Neural crest cell (in vitro differentiated cells): ENCODE measurements at places on chromosomes 3 and 15. TPM values are rescaled to one million over a fixed set of nuclear protein-coding genes. Genes with fewer than 3 reads are reported as not detected.

GRCh38 chr3:119643528-119643927 is 16.9 kb downstream of the POPDC2 start:
- no peaks in the 10 kb centered on the region for H3K27me3 ChIP-seq
- no peaks in the 10 kb centered on the region for H3K4me1 ChIP-seq
- H3K36me3 ChIP-seq, result peaks cover 9% of the 10 kb centered on the region
- H3K4me3 ChIP-seq, result no peak overlapping the region
- no peak for DNase-seq

GRCh38 chr15:49815950-49816349 is 195.1 kb downstream of the DTWD1 start:
- DNase-seq, result no peak
- H3K4me3 ChIP-seq, result no peak overlapping the region
- H3K27ac ChIP-seq, result peak overlapping the region; percentile 14
- H3K36me3 ChIP-seq, result no peaks in the 10 kb centered on the region
- H3K4me1 ChIP-seq, result no peaks in the 10 kb centered on the region

DNA sequence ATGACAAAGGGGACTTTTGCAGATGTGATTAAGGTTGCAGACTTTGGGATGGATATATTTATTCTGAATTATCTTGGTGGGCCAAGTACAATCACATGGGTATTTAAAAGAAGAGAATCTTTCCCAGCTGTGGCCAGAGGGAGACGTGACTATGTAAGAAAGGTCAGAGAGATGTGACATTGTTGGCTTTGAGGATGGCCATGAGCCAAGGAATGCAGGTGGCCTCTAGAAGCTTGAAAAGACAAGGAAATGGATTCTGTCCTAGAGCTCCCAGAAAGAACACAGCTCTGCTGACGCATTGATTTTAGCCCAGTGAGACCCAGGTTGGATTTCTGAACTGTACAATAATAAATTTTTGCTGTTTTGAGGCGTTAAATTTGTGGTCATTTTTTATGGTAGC is 616.0 kb upstream of the TBL1XR1 start:
- H3K27ac ChIP-seq, result no peak overlapping the region
- H3K4me1 ChIP-seq, result peaks cover 24% of the 10 kb centered on the region
- H3K27me3 ChIP-seq, result no peaks in the 10 kb centered on the region

- no peaks in the 10 kb centered on the region for H3K36me3 ChIP-seq
- no peak overlapping the region for H3K4me3 ChIP-seq
- H3K27ac ChIP-seq, result no peak overlapping the region
- H3K27me3 ChIP-seq, result no peaks in the 10 kb centered on the region
- H3K4me1 ChIP-seq, result no peaks in the 10 kb centered on the region
Measured at GRCh38 chr3:36197151-36197550, 183.2 kb upstream of the STAC start.

GRCh38 chr3:71551311-71551919 is 32.1 kb downstream of the FOXP1 start:
- no peak overlapping the region for H3K4me3 ChIP-seq
- H3K36me3 ChIP-seq, result no peaks in the 10 kb centered on the region
- H3K4me1 ChIP-seq, result peaks cover 9% of the 10 kb centered on the region
- DNase-seq, result no peak

DNA sequence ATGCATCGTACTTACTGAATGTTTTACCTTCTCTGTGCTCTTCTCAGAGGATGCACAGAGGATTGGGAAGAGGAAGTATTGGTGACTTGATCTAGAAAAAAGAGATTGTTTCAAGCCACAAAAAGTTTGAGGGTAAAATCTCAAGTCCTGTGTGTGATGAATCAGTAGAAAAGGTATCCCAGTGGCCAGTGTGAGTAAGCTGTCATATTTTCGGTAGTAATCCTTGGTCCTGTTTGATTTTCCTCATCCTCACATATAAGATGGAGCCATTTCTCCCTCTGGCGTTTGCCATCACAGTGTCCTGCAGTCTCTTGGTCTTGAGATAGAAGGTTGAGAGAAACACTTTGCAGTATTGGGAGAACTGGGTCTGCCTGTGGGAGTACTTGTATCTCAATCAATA is 166.8 kb downstream of the LPP start:
- H3K4me1 ChIP-seq, result peaks cover 15% of the 10 kb centered on the region
- peaks cover 7% of the 10 kb centered on the region for H3K36me3 ChIP-seq
- no peak for DNase-seq
- H3K27me3 ChIP-seq, result no peaks in the 10 kb centered on the region
- H3K27ac ChIP-seq, result no peak overlapping the region

GRCh38 chr3:52311576-52312119 is 4.5 kb upstream of the DNAH1 start:
- H3K4me3 ChIP-seq, result peak overlapping the region; percentile 41
- H3K4me1 ChIP-seq, result peaks cover 48% of the 10 kb centered on the region
- peak overlapping the region; percentile 86 for H3K27ac ChIP-seq
- peak; percentile 74 for DNase-seq
- no peaks in the 10 kb centered on the region for H3K36me3 ChIP-seq

DNA sequence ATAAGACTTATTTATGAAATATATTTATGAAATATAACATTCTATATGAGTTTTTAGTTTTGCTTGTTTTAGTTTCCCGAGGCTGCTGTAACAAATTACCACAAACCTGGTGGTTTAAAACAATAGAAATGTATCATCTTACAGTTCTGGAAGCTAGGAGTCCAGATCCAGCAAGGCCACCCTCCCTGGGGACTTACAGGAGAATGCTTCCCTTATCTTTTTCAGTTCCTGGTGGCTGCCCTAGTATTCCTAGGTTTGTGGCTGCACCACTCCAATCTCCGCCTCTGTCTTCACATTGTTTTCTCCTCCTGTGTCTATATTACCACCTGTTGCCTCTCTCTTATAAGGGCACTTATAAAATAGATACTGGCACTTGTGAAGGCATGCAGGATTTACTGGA is 877.8 kb downstream of the TUSC7 start:
- no peaks in the 10 kb centered on the region for H3K27me3 ChIP-seq
- H3K4me1 ChIP-seq, result peaks cover 10% of the 10 kb centered on the region
- H3K36me3 ChIP-seq, result no peaks in the 10 kb centered on the region
- H3K27ac ChIP-seq, result no peak overlapping the region
- no peak overlapping the region for H3K4me3 ChIP-seq
- no peak for DNase-seq

GRCh38 chr3:103210583-103210982 is 775.8 kb downstream of the ZPLD1 start:
- H3K36me3 ChIP-seq, result no peaks in the 10 kb centered on the region
- H3K27me3 ChIP-seq, result no peaks in the 10 kb centered on the region
- no peak for DNase-seq
- H3K27ac ChIP-seq, result no peak overlapping the region

The ZBTB38 gene
- total RNA-seq, result 27.9 and 28.1 TPM in 2 replicates

The AADACL2 gene
- not detected in 2 replicates for total RNA-seq

The TMIE gene
- 0.30 TPM in 1 of 2 replicates, not detected in the other for total RNA-seq

The CLRN1 gene
- total RNA-seq, result not detected in 2 replicates

The NLGN1 gene
- 18.6 and 20.0 TPM in 2 replicates for total RNA-seq

The SNX22 gene
- 12.7 and 12.9 TPM in 2 replicates for total RNA-seq

The GAP43 gene
- 41.8 and 42.9 TPM in 2 replicates for total RNA-seq

The ZCWPW2 gene
- 0.30 TPM in 1 of 2 replicates, not detected in the other for total RNA-seq

The TGM4 gene
- total RNA-seq, result not detected in 2 replicates
